ENCODE measurements at places on chromosomes 7 and 10. TPM values are rescaled to one million over a fixed set of nuclear protein-coding genes. Genes with fewer than 3 reads are reported as not detected.
A peak's percentile ranks its signal among the peaks of the same experiment; 100 is the strongest.

Gene ASIC3
- total RNA-seq, result 5.9 TPM

- DNase-seq, result no peak
Measured at GRCh38 chr7:47937065-47937687, 11.1 kb downstream of the PKD1L1 start.

Gene CYP26C1
- not detected for total RNA-seq

Gene CALML5
- not detected for total RNA-seq

Gene THSD7A
- 3.5 TPM for total RNA-seq

DNA sequence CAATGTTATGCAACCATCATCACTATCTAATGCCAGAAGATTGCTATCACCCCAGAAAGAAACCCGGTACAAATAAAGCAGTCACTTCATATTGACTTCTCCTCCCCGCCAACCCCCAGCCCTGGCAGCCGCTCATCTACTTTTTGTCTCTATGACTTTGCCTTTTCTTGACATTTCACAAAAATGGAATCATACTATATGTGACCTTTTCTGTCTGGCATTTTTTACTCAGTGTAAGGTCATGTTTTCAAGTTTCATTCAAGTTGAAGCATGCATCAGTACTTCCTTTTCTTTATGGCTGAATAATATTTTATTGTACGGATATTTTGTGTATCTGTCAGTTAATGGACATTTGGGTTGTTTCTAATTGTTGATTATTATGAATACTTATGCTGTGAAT is 28.1 kb downstream of the FHIP2A start:
- DNase-seq, result no peak

GRCh38 chr7:93258661-93259060 is 26.5 kb downstream of the VPS50 start:
- peak; percentile 40 for DNase-seq

Gene NXPH1
- total RNA-seq, result not detected

DNA sequence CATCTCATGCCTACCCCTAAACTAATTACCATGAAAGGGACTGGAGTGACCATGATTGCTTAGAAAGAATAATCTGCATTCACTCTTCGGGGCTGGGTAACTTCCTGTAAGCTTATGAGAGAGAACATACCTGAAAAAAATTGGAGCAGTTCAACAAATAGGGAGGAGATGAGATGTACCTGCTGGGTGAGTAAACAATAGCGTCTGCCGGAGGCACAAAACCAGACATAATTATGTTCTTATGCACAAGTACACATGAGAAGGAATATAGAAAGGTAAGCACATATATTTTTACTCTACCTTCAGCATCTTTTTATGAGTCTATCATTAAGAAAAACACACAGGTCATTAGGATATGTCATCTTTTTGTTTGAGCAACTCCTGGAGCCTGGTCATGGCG is 224.6 kb upstream of the FERD3L start:
- no peak for DNase-seq

GRCh38 chr7:8176370-8177081 is 85.4 kb downstream of the ICA1 start:
- DNase-seq, result no peak

GRCh38 chr10:61023053-61023452 is 79.1 kb upstream of the RHOBTB1 start:
- no peak for DNase-seq

DNA sequence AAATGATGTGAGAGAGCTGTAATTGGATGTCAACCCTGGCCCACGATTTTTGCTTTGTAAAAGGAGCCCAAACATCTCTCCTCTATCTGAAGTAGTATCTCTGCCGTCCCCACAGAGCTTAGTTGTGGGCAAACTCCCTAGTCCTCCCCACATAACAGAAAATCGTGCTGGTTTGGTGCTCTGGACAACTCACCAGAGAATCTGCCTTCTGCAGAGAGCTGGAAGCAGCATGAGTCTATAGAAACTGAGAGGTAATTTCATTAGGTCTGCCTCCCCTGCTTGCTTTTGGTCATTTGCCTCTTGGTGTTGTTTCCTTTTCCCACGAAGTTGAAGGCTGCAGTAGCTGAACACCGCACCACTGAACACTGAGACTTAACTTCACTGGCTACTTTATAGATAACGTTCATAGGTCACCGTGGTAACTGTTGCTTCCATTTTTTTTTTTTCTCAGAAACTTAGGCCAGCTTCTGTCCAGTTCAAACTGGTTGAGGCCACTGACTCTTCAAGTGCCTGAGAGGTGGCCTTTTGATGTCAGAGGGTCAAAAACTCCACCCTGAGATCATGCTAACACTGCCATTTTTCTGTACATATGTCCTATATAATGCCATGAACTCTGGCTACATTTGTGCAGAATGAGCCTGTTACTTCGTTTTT is 3.3 kb upstream of the CDCA7L start:
- no peak for DNase-seq

GRCh38 chr7:3107889-3108570 is 64.4 kb upstream of the CARD11 start:
- no peak for DNase-seq
